ENCODE measurements at places on chromosomes 1 and 21.

- no peak for DNase-seq
Observed at GRCh38 chr1:92326681-92327080, 27.8 kb downstream of the RPAP2 start.

GRCh38 chr1:29125237-29125641 lies 1.5 kb upstream of the TMEM200B start:
- DNase-seq = no peak

DNA sequence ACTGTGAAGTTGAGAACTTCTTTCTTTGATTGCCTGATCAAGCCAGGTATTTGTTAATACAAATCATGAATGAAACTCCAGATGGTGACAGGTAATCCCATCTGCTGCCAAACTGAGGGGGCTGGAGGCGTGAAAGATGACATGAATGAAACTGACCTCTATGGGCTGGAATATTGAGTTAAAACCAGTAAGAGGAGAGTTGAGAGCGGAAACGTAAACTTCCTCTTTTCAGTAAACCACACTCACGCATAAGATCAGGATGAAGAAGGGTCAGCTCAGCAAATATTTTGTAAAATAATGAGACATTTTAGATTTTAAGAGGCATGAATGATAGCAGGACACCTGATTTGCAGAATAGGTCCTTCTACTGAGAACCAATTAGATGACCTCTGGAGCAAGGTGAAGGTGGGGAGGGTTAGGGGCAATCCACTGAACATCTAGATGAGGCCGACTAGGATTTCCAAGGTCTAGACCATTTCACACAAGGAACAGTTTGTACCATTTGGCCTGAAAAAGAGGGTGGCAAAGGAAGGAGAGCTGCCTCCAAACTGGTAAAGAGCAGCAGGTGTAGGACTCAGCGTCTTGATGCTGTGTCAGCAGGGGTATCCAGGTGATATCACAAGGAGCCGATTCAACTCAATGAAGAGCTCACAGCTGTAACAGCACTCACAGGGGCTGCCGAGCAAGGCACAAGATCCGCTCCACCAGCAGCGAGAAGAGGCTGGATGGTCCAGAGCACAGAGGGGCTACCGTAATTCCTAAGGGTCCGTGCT lies 132.6 kb downstream of the NTPCR start:
- no peak for DNase-seq

DNA sequence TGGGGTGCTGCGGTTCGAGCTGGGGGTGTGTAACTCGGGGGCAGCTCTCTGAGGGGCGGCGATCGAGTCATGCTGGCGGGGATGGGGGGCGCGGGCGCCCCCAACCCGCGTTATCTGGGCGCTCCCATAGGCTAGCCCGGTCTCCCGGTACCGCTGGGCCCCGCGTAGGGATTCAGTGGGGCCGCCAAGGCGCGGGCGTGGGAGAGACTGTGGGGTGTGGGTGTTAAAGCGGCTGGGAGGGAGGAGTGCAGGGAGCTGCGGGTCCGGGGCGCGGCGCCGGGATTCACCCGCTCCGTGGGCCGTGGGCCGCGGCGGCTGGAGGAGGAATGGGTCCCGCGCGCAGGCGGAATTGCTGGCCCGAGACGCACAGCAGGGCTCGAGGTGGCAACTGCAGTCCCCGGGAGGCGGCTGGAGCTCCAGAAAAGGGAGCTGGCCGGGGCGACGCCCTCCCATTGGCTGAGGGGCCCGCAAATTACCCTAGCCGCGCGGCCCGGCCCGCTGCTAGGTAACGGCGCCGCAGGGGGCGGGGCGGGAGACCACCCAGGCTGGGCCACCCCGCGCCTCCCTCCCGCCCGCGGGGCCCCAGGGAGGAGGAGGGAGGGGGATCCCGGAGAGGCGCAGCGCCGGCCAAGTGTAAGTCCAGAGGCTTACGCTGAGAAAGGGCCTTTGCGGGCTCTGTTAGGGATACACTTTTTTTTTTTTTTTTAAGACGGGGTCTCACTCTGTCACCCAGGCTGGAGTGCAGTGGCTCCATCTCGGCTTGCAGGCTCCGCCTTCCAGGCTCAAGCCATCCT lies at the start of gene PTCH2:
Gene PTCH2 (minus strand): TSS at position 392 of the 794 bp plus-strand sequence. CDS start 321 bp downstream, at position 71.
- DNase-seq = no peak

DNA sequence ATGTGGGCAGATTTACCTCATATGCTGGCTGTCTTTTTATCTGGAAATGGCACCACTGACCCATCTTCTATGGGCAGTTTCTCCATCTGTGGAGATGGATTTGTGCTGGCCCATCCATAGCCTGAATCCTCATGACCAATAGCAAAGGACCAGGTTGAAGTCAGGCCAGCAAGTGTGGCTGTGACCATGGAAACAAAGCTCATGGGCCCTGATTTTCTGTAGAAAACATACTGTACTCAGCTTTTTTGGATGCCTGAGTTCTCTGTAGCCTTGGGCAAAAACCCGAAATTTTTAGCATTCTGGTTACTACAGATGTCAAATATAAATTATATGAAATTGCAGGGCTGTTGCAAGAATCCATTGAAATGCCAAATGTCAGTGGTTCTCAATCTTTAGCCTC lies 155.0 kb downstream of the PLXNA2 start:
- no peak for DNase-seq

GRCh38 chr1:205204552-205204951 lies 7.0 kb downstream of the DSTYK start:
- no peak for DNase-seq

GRCh38 chr1:43235451-43236121 lies 34.2 kb upstream of the TMEM125 start:
- no peak for DNase-seq

DNA sequence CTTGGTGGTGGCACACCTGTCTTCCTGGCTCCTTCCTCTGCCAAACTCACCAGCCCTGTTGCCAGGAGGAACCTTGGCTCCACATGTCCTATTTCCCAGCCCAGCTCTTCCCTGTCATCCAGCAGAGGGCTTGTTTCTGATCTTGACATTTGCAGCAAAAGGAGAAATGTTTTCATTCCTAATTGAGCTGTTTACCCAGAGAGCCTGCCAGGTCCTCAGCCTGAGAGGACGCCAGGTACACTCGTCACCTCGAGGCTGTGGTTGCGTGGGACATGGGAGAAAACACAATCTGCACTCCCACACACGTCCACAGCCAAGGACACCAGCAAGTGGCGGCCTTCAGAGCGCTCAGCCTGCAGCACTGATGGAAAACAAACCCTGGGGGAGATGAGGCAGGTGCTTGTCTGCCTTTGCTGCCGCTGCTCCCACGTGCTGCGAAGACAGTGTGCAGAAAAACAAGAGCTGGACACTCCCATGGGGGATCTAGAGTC lies 132.8 kb upstream of the CD34 start:
- no peak for DNase-seq

- DNase-seq = no peak
Observed at GRCh38 chr1:183551924-183552323, 38.3 kb downstream of the NCF2 start.

DNA sequence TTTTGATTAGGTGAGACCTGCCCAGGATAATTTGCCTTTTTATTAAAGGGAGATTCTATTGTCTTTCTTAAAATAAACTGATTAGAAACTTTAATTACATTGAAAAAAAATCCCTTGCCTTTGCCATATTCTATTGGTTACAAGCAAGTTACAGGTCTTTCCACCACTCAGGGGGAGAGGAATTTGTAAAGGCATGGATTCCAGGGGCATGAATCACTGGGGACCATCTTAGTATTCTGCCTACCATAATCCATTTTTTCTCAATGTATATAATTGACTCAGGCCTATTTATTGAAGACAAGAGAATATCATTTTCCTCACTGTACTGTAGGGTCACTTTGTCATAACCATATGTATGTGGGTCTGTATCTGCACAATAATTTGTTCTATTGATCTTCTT lies 124.3 kb upstream of the PDE4B start:
- DNase-seq = no peak

DNA sequence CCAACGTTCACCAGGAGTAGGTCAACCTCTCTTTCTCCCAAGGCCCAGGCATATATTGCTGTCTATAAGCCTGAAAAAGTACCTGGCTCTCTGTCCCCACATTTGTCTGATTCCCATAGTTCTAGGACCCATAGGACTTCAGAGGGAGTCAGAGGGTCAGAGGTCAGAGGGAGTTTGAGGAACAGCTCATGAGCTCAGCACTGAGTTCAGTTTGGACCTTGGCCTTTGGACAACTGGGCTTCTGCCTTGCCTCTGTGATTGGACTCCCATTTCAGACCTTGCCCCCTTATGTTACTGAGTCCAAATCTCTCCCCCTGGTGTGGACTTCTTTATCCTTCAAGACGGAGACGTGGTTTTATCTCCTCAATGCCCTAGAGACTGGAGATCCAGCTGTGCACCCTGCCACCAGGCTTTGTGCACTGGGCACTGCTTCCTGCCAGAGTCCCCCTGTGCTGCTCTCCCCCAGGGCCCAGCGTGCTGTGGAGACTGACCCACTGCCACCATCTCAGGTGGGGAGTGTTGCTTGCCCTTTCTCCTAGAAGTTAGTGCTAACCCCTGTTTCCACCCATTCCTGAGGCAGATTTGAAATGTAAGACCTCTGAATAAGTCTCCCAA lies 3.2 kb downstream of the CTSE start:
- DNase-seq = no peak

GRCh38 chr1:108142258-108142657 lies 57.9 kb downstream of the SLC25A24 start:
- DNase-seq = no peak

GRCh38 chr1:28521502-28522164 lies 15.8 kb downstream of the RCC1 start:
- no peak for DNase-seq

GRCh38 chr1:119510046-119510445 lies 3.0 kb downstream of the HSD3B1 start:
- DNase-seq = no peak

GRCh38 chr1:188689542-188689941 lies 1788.1 kb downstream of the BRINP3 start:
- DNase-seq = no peak

GRCh38 chr1:206049293-206049692 lies 3.7 kb upstream of the RHEX start:
- no peak for DNase-seq

GRCh38 chr21:31922881-31923280 lies 50.1 kb downstream of the HUNK start:
- no peak for DNase-seq

GRCh38 chr1:58064166-58064565 lies 482.4 kb downstream of the OMA1 start:
- DNase-seq = no peak

GRCh38 chr21:24042687-24043086 lies 1564.6 kb downstream of the MRPL39 start:
- DNase-seq = no peak

All from cortex of kidney (tissue), 1 donor.